ENCODE measurements at places on chromosomes 11 and 22. TPM values are rescaled to one million over a fixed set of nuclear protein-coding genes. Genes with fewer than 3 reads are reported as not detected.

Gene FREY1
- total RNA-seq: 0.49 TPM

Gene SLC29A2
- total RNA-seq: 2.6 TPM

Gene GUCY1A2
- 0.80 TPM for total RNA-seq

Gene CPT1A
- 58.0 TPM for total RNA-seq

Gene SCGB1D2
- not detected for total RNA-seq

Gene GGT5
- total RNA-seq: 37.5 TPM

- peak; percentile 94 for DNase-seq
Measured at GRCh38 chr11:64224151-64224890, 1.7 kb downstream of the TRPT1 start.

DNA sequence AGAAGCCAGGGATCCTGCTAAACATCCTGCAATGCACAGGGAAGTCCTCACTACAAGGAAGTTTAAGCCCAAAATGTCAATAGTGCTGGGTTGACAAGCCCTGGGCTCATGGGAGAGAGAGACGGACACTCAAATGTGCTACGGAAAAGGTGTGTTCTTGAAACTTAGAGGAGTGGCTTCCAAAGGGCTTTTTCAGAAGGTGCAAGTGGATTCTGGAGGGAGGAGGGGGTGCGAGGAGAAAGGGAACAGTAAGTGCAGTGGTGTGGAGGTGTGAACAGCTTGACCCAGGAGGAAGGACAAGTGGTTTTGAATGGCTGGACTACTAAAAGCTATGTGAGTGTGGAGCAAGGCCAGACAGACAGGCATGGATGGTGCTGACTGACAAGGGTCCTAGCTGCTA lies 50.4 kb upstream of the CECR2 start:
- DNase-seq: no peak

- DNase-seq: no peak
Measured at GRCh38 chr22:21591695-21592094, 24.2 kb downstream of the UBE2L3 start.

GRCh38 chr11:2911088-2911784 lies 18.0 kb downstream of the PHLDA2 start:
- no peak for DNase-seq

- no peak for DNase-seq
Measured at GRCh38 chr11:16512899-16513241, 156.5 kb upstream of the SOX6 start.

GRCh38 chr11:73389134-73389525 lies 12.9 kb downstream of the RELT start:
- no peak for DNase-seq

- no peak for DNase-seq
Measured at GRCh38 chr11:16012125-16012751, 344.1 kb downstream of the SOX6 start.

GRCh38 chr11:12109591-12110196 lies 696 bp upstream of the MICAL2 start:
- DNase-seq: no peak

GRCh38 chr22:37334461-37334858 lies 52.2 kb downstream of the CYTH4 start:
- DNase-seq: no peak

- no peak for DNase-seq
Measured at GRCh38 chr11:6323291-6323905, 3.1 kb upstream of the CAVIN3 start.

- peak; percentile 94 for DNase-seq
Measured at GRCh38 chr11:34358728-34359547, 1.1 kb upstream of the ABTB2 start.

DNA sequence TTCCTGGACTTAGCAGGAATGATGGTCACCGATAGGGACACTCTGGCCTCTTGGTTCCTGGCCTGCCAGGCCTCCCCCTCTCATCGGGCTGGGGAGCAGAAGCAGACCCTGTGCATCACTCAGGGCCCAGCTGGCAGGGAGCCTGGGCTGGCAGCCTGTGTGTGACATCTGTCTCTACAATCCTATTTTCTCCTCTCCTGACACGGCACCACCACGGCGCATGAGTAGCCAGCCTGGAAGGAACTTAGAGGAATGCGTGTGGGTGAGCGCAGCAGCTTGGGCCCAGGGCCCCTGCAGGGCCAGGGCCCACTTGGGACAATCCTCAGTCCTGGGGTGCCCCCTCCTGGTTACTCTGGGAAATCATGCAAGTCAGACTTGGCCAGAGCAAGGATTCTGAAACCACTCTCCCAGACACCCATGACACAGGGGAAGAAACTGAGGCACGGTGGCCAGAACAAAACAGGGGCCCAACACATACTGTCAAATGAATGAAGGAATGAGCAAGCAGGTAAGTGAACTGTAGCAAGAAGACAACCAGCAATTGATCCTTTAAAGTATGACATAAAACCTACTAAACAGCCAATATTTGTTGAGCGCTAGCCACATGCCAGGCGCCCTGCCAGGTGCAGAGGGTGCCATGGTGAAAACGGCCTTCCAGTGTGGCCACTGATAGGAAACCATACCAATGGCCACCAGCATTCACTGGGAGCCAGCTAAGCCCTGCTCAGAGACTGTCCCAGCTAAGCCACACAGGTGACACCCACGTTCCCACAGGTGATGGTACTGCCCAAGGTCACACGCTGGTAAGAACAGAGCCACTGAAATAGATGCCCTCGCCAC lies 13.3 kb downstream of the RSPH14 start:
- DNase-seq: peak; percentile 83

DNA sequence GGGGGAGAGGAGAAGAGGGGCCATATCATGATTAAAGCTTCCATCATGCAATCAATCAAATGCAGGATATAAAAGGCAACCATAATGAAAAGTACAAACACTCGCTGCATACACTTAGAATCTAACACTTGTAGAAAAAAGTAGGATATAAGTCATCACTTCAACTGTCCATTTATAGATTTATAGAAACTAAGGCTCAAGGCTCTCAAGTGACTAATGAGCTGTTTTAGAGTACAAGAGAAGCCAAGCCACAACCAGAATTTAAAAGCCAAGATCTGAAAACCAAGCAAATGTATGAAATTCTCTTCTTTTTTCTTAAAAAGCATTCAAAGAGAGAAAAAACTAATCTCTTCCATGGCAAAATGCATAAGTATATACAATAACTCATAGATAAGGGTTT lies 160.2 kb upstream of the BLID start:
- no peak for DNase-seq

DNA sequence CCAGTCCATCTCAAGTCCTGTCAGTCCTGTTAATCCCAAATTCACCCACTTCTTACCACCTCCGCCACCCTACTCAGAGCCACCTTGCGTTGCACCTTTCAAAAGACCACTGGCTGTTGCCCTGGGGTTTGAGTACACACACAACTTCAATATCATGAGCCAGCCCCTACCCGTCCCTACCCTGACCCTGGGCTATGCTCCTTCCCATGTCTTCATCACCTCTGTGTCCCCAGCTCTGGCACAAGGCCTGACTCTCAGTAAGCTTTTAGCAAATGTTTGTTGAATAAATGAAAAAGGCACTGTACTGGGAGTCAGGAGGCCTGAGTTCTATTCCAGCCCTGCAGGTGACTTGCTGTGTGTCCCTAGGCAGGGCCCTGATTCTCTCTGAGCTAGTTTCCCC lies 26.5 kb downstream of the OTOG start:
- no peak for DNase-seq

DNA sequence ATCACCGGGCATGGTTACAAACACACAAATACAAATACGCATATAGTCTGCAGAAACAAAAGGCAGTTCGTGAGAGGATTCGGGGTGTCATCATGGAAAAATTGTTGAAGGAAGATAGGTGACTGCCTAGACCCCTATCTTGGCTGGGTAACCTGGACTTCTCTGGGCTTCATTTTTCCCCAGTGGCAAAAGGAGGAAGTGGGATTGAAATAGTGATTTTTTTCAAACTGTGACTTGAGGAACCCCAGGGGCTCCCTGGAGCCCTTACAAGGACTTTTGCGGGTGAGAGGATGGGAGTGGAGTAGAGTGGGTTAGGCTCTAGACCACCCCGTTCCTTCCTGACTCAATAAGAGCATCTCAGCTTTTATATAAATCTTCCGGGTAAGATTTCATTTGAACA lies 1.0 kb upstream of the ELF5 start:
- DNase-seq: no peak

DNA sequence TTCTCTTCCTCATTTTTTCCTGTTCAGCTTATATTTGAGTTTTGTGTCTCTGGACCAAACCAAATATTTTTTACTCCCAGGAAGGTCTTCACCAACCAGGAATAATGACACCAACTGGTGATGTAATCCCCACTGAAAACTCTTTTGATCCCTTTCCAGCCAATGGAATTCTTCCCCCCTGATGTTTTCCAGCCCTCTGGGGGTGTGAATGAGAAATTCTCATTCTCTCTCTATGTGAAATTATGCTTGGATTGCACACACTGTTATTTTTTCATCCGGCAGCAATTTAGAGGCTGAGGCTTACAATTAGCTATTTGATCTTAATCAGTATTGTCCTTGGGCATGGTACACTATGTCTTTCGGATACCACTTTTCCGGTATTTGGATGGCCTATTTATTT lies 39.5 kb upstream of the SLC1A2 start:
- DNase-seq: no peak

GRCh38 chr11:121571506-121571905 lies 118.7 kb upstream of the SORL1-AS1 start:
- DNase-seq: no peak

GRCh38 chr11:17924713-17925112 lies 88.1 kb downstream of the SERGEF start:
- no peak for DNase-seq

GRCh38 chr11:88320149-88320559 lies 17.4 kb downstream of the CTSC start:
- no peak for DNase-seq

- DNase-seq: no peak
Measured at GRCh38 chr11:118913411-118914125, 12.2 kb downstream of the BCL9L start.

DNA sequence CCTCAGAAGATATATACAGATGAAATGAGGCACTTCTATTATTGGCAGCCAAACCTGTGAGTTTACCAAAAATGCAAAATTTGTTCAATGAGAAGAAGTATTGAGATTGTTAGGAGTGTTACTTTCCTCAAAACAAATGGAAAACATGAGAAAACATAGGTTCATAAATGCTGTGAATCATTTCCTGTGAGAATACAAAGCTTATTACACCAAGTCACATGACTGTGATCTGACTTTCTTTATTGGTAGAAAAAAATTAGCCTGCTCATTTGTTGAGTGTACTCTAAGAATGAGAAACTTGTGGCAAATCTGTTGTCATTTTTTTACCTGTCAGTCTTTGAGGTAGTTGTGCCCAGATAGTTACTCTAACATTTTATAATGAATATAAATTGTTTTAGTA lies 215.1 kb downstream of the TMEM135 start:
- DNase-seq: no peak

DNA sequence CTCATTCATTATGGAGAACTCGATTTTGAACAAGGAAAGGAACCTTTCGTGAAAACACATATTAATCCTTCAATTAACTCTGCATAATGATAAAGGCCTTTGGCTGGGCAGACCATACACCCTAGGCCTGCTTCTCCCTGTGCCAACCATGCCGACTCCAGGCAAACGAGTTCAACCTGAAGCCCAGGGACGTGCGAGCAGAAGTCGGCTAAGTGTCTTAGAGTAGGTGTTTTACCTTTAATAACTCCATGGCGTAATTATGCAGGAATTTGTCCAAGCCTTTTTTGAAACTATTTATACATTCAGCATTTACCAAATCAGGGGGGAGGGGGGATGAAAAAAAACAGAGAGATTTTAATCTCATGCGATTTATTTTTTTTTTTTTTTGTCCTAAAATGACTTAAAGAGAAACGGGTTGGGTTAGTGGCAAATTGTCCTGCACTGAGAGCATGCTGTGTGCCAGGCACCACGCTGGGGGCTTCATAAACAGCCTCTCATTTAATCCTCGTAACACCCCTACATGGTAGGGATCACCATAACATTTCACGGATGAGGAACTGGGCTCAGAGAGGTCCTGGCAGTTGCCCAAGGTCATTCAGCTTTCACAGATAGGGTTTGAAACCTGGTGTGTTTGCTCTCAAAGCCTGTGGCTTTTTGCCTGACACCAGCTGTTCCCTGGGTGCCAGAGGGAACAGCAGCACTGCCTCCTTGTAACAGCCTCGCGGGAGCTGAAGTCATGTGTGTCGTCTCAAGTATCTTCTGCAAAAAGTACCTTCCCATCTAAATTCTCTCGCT lies 423.9 kb downstream of the MN1 start:
- DNase-seq: no peak

GRCh38 chr11:130454491-130455252 lies 6.2 kb downstream of the ADAMTS15 start:
- no peak for DNase-seq

GRCh38 chr11:133337951-133338418 lies 194.3 kb downstream of the OPCML start:
- no peak for DNase-seq

DNA sequence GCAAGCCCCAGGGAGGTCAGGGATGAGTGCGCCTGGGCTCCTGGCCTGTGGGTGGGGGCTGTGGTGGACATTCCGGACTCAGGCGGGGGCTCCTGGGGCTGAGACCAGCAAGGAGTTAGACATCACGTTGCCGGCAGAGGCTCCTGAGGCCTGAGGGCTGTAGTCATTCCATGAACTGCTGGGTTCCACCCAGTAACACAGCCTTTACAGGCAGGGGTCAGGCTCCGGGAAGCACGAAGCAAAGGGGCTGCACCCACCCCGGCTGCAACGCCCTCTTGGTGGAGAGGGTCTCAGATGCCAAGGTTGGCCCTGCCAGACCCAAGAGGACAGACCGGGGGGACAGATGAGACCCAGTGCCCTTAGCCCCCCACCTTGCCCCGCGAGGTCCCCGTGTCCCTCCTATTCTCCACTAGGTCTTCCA lies 9.0 kb downstream of the TNNT3 start:
- no peak for DNase-seq

GRCh38 chr11:83678831-83679584 lies 392.8 kb upstream of the CCDC90B start:
- no peak for DNase-seq

DNA sequence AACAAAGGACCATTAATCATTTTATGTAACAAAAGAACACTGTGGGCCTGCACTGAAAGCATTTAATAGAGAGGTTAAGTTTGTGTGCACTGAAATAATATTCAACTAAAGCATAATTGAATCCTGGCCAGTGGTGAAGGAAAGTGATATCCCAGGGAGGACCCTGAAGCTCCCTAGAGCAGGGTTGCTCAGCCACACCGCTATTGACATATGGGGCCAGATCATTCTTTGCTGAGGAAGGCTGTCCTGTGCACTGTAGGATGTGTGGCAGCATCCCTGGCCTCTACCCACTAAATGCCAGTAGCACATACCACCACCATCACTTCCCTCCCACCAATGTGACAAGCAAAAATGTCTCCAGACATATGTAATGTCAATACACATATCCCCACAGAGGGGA lies 166.1 kb upstream of the MTNR1B start:
- DNase-seq: no peak

Data from chondrocyte (in vitro differentiated cells).